ENCODE measurements at places on chromosomes 3 and 15.

GRCh38 chr3:128062033-128062745 lies 10.0 kb downstream of the SEC61A1 start:
- no peak for DNase-seq

GRCh38 chr3:78895528-78895927 lies 872.3 kb downstream of the ROBO1 start:
- no peak for DNase-seq

GRCh38 chr15:70762469-70763119 lies 764 bp downstream of the UACA start:
- DNase-seq = no peak

- DNase-seq = peak; percentile 1
Measured at GRCh38 chr3:47082519-47082918, 81.4 kb downstream of the SETD2 start.

DNA sequence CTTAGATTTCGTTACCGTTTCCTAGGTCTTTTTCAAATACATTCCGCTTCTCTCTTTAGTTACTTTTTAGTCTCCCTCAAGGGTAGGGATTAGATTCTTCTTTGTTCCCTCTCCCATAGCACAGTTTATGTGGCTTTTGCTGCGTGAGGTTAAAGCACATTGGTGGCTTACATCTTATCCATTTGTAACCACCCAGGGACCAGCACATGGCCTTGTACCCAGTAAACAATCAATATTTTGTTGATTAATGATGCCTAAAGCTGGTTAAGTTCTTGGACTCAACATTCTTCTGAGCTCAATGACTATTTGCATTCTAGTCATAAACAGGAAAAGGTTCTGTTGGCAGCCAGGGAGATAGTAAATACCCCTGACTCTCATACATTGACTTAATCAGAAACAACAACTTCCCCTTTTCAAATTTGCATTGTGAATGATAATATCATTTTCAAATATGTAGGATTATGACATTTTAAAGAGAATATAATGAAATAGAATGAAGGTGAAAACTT lies 60.2 kb downstream of the CACNA1D start:
- DNase-seq = no peak

DNA sequence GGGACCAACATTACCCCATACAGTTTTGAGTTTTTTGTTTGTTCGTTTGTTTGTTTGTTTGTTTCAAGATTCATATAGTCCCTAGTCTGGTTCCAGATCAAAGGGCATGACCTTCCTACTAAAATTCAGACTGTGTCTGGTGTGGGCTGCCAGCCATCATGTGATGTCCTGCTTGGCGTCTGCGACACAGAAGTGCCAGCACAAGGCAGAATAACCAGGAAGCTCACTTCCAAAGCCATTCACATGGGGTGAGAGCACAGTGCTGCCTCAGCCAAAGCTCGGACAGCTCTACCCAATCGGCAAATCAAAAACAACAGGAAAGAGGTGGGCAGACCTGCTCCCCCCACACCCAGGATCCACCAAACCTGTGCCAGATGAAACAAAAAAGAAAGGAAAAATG lies 142.6 kb upstream of the THBS1 start:
- no peak for DNase-seq

DNA sequence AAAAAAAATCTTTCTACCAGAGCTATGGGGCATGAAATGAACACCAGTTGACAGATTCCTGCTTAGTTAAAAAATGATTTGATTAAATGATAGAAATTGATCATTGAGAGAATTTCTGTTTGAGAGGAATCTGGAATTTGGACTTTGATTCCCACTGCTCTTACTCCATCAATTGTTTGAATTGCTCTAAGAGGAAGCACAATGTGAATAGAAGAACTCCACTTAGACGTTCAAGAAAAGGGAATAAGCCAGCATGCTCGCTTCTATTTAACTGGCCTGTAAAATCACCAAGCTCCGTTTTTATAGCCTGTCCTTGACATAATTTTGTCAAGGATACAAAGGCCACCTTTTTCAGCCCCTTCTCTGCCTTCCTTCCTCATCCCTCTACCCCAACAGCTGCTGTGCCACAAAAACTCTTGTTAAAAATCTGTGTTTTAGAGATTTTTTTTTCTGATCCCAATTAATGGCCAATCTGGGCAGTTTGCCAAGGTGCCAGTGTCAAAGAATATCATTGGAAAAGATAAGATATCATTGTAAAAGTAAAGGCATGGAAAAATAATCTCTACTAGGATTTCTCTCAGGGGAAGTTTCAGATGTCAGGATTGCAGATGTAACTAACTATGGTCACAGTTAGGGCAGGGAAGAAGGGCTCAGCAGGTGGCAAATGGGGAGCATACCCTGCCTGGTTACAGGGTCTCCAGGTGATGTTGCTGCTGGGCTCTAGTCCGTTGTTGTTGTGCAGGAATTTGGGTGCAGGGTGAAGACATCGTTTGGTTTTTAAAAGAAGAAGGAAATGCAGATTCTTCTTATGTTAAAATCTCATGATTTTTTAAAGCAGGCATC lies 301.8 kb upstream of the PDZRN3 start:
- DNase-seq = no peak

DNA sequence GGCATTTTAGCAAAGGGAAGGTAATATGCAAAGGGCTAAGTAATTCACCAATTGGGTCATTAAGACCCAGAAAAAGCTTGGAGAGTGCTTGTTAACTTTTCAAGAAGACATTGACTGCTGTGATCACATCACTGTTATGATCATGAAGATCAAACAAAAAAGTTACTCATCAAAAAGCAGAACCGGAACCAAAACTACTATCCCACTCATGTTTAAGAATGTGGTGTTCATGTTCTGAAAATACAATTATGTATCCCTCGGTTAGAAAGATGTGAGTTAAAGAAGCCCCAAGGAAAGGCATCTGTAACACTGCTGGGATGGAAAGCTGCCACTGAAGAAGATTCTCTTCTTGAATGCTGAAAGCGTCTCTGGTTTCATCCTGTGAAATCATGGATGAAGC lies 32.6 kb downstream of the BBX start:
- DNase-seq = no peak

DNA sequence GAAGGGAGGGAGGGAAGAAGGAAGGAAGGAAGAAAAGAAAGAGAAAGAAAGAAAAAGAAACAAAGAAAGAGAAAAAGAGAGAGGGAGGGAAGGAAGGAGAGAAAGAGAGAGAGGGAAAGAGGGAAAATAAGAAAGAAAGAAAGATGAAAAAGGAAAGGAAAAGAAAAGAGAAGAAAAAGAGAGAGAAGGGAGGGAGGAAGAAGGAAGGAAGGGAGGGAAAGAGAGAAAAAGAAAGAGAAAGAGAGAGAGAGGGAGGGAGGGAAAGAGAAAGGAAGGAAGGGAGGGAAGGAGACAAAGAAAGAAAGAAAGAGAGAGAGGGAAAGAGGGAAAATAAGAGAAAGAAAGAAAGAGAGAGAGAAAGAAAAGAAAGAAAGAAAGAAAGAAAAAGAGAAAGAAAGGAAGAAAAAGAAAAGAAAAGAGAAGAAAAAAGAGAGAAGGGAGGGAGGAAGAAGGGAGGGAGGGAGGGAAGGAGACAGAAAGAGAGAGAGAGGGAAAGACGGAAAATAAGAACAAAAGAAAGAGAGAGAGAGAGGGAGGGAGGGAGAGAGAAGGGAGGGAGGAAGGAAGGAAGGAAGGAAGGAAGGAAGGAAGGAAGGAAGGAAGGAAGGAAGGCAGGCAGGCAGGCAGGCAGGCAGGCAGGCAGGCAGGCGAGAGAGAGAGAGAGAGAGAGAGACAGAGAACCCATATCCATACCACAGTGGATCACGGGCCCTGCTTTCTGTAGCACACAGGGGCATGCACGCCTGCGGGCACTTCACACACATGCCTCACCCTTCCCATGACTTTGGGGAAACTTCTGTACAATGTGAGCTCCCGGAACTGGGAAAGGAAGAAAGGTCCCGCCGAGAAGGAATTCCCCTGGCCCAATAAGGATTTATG lies 52.5 kb downstream of the ADCY5 start:
- DNase-seq = no peak

GRCh38 chr3:52679199-52679538 lies 6.5 kb downstream of the PBRM1 start:
- DNase-seq = no peak

DNA sequence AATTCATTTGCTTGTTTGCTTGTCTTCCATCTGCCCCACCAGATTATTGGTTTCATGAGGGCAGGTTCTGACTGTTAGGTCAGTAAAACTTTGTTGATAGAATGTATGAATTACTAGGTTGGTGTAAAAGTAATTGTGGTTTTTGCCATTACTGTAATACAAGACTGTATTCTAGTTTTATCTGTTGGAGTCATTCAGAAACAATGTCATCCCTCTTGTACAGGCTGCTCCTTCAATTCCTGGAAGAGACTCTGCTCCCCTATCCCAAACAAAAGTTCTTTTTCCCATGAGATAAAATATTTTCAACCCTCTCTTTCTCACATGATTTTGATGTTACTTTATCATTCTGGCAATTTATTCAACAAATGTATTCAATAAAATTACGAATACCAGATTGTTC lies 115.0 kb downstream of the CHST2 start:
- DNase-seq = no peak

GRCh38 chr15:71275098-71275497 lies 159.8 kb downstream of the THSD4 start:
- DNase-seq = peak; percentile 59

- no peak for DNase-seq
Measured at GRCh38 chr15:66622591-66623022, 56.8 kb upstream of the LCTL start.

DNA sequence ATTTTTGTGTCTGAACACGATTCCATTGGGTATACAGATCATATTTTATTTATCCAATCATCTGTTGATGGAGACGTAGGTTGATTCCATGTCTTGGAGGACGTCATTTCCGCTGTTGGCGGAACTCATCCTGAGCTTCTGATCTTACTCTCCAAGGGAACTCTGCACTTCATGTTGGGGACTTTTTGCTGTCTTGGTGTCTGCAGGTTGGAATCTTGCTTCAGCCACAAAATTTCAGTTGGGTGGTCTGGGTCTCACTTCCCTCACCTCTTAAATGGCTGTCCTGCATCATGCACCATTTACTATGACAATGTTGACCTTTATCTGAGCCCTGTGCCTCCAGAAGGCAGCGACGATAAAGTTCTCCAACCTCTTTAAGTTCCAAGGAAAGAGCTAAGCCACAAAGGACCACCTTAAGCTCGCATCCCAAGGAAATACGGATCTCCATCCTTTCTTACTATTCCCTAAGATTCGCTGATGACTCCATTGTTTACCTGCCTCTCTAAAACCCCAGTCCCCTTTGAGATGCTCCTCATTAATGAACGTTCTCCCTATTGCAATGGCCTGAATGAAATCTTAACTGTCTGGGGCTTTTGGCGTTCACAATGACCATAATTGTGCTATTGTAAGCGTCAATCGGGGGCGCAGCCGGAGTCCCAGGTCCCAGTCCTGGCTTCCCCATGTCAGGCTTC lies 23.1 kb upstream of the RNU6-1 start:
- no peak for DNase-seq

- no peak for DNase-seq
Measured at GRCh38 chr3:148796799-148797198, 30.8 kb upstream of the CPB1 start.

- DNase-seq = no peak
Measured at GRCh38 chr3:146314871-146315270, 64.0 kb upstream of the PLSCR4 start.

DNA sequence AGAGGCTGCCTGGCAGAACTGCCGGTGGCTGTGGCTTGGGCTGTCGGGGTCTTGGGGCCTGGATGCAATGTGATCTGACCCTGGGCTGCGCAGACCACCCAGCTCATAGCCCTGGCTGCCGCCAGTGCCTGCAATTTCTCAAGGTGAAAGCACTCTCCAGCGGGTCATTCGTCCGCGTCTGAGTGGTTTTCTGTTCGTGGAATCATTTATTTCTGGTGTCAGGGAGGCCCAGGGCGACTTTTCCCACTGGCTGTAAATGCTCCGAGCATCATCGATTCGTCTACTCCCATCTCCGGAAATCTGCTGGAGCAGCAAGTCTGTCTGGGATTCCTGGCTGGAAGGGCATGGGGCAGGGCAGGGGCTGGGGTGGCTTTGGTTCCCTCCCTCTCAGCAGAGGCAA lies 40.6 kb upstream of the ADPGK start:
- no peak for DNase-seq

- DNase-seq = no peak
Measured at GRCh38 chr3:104628185-104628789, 738.4 kb upstream of the ALCAM start.

DNA sequence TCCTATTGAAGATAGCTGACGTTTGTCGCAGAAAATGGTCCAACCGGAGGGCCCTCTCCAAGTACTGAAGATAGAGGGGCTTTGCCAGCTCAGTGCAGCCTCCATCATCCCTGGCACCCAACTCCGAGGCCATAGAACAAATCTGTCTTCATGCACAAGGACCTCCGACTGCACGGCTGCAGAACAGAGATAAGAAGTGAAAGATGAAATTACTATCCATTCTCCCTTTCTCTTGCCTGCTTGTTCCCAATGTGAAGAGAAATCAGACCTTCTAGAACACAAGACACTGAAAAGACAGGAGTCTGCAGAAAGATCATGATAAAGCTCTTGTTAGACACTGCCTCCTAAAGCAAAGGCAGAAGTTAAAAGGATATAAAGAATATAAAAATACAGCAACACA lies 19.9 kb downstream of the INO80 start:
- DNase-seq = no peak

DNA sequence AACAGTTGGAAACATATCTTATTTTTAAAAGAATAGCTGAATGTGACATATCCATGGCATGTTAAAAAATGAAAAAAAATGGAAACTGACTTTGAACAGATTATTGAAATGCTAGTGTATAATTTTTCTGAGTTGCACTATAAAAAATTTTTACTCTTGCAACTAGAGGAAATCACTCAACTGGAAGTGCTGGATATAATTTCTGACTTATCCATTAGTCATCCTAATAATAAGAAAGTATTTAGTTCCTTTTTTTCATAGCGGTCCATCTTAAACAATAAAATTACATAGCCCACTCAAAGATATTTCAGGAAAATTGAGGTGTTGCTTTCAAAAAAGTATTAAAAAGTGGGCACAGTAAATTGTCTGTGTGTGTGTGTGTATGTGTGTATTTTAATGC lies 80.7 kb downstream of the MBNL1 start:
- DNase-seq = no peak

DNA sequence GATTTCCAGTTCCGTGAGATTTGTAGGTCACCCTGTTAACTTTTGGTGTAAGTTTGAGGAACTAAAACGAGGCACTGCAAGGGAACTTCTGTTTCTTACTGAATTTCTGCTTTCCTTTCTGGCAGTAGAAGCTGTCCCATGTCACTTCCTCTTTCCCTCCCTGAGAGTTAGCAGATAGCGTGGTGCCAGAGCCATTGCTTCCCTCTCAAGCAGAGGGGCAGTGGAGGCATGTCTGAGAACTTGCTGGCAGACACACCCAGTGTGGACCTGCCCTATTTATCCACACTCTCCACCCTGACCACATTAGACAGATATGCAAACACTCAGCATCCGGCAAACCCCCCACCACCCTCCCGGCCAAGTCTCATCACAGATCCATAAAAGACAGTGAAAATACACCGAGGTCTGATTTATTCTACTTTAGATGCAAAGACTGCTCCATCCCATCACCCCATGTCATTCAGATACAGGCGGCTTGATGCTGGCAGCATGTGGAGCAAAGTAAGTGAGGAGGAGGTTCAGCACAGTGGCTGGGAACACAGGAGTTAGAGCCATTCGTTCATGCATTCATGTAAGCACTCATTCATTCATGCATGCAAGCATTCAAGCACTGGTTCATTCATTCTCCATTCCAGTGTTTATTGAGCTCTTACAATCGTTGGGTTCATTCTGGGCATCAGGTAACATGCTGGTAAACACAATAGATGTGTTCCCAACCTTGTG lies 324.7 kb downstream of the SHQ1 start:
- no peak for DNase-seq

Measured in brain pericyte (primary cell).